ENCODE measurements at places on chromosomes 12 and 14.

- no peak for DNase-seq
Observed at GRCh38 chr14:102517392-102518062, 8.0 kb upstream of the ANKRD9 start.

- no peak for DNase-seq
Observed at GRCh38 chr14:59961518-59962062, 41.6 kb downstream of the LRRC9 start.

DNA sequence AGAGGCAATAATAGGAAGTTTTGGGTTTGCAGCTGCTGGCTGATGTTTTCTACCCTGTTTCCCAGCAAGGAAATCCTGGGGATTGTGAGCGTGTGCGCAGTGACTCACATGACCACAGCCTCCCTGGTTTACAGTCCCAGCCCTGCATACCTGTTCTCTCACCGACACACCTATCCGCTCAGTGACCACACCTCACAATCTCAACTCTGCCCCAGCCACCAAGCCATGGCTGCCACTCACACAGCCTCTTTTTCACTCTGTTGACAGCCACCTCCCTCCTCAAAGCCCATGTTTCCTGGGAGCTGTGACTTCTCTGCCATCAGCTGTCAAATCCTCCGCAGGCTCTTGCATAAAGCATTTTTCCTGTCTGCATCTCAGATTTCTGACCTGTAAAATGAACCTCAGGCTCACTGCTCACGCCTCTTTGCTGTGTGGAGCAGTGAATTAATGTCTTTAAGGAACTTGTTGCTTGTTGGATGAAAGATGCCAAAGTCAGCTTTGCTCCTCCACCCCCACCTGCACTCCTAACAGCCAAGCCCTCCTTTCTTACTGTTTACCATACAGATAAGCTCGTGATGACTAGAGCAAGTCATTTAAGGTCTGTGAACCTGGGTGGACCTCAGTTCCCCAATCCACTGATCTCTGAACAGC is 43.5 kb downstream of the B4GALNT3 start:
- no peak for DNase-seq

DNA sequence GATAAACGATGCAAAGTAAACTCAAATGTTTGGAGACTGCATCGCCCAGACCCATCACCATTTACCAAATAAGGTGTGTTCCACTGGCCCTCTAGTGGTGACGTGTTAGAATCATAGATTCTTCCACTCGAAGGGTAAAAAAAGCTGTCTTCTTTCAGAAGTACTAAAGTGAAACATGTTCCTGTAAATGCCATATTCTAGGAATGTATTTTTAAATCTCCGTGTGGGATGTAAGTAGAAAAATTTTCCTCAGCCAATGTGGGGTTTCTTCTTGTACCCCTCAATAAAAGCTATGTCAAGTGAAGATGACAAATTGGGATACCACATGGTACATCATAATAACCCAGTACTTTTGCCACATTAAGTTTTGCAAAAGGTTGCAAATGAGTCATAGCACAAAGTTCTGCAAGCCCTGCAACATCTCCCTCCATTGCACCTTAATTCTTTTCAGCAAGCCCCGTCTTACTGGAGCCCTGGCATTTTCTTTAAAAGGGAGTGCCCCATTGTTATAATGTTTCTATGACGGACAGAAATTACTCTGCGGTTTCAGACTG is 100.8 kb downstream of the CCER1 start:
- DNase-seq: peak; percentile 32

GRCh38 chr12:14365294-14366208 is at the start of gene ATF7IP:
Gene ATF7IP (plus strand): TSS chr12:14365682. CDS start chr12:14423916, 58,234 bp downstream.
- DNase-seq: peak; percentile 94

- DNase-seq: no peak
Observed at GRCh38 chr12:2267703-2268470, 215.1 kb downstream of the CACNA1C start.

DNA sequence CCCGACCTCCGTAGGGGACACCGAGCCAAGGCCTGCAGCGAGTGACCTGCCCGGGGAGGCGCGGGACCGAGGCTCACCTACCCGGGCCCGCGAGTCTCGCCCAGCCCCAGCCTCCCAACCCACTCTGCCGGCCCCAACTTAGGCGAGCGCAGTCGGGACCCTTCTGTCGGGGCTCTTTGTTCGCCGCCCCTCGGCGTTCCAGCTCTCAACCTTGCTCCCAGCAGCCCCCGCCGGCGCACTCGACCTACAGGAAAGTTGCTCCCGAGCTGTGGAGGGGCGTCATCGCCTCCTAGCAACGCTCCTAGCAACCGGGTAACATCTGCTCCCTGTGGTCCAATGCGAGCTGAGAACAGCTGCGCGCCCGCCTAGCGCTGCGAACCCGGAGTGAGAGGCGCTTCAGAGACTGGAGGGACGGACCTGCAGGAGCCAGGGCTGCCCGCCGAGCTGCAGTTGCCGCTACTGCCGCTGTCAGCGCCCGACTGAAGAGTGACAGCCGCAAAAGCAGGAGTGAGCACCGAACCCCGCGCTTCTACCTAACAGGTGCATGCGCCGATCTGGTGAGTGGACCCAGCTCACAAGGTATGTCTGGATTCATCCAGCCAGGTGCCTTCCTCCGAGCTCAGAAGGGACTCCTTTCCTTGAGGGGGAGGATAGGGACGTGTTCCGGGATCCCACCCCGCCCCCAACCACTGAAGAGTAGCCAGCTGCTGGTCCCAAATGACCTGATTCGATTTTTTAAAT is 355.0 kb downstream of the SNAPC1 start:
- DNase-seq: peak; percentile 73
